ENCODE measurements at places on chromosomes 7 and 10.

DNA sequence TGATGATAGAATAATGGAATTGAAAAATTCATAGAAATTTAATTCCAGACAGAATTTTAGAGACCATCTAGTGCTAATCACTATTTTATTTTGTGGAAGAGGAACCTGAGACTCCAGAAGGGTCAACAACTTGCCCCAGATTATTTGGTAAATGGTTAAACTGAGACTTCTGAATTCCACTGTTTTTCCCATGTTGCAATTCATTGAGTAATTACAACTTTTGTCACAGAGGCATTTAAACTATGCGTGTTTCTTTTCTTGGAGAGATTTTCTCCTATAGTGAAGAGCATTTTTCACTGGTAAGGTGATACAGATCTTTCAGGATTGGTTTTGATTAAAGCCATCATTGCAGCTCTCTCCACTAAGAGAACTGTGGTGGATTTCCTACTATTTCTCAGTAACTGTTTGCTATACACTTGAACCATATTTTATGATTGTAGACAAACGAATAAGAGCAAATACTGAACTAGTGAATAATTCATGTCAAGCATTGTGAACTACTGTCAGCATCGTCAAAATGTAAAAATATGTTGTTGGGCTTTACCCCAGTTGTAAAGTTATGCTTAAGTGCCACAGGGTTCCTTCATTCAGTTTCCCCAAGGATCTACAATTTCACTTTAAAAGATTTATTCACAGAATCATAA, 26.5 kb downstream of the LRGUK start:
- DNase-seq, result no peak

DNA sequence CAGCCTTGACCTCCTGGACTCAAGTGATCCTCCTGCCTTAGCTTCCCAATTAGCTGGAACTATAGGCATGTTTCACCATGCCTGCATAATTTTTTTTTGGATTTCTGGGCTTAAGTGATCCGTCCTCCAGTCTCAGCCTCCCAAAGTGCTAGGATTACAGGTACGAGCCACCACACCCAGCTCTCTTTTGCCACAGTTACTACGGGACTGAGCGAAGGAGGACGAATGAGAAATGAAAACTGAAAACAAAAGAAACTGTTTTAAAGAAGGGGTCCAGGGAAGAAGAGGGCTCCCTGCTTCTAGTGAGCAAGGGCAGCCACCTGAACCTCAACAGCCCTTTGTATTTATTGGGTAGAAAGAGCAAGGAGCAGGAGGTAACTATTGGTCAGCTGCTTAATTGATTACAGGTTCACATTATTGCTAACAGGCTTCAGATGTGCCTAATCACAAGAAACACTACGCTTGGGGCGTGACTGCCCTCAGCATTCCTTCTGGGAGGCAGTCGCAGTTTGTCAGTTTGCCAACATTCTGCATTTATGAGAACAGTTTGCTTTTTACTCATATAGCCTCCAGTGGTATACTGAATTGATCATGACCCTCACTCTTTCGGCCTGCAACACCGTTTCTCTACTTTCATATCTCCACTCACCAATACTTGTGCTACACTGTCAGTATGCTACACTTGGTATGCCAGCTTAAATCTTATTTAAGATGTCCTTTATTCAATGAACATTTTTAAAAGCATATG, 676.8 kb downstream of the DNAJB9 start:
- DNase-seq, result no peak

GRCh38 chr10:55742487-55742886, 618.6 kb downstream of the ZWINT start:
- no peak for DNase-seq

- DNase-seq, result no peak
Observed at GRCh38 chr7:135905355-135905754, 71.8 kb downstream of the MTPN start.

GRCh38 chr7:159086301-159086925, 58.3 kb downstream of the VIPR2 start:
- DNase-seq, result no peak

DNA sequence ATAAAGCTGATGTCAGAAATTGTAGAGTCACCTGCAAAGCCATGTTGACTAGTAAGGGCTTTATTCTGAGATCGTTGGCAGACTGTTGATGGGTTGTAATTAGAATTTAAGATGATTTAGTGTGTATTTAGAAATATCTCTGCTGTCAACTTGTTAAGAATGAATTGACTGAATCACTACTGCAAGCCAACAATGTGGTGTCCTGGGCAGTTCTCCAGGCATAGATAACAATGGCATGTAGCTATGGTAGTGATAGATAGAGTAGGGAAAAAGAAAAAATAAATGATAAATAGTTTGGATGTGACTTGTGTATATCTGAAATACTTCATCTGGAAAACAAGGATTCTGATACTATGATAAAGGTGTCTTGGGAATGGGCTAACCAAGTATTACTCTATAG, 640.2 kb downstream of the ARL4A start:
- no peak for DNase-seq

GRCh38 chr10:3807211-3807927, 22.4 kb upstream of the KLF6 start:
- no peak for DNase-seq

DNA sequence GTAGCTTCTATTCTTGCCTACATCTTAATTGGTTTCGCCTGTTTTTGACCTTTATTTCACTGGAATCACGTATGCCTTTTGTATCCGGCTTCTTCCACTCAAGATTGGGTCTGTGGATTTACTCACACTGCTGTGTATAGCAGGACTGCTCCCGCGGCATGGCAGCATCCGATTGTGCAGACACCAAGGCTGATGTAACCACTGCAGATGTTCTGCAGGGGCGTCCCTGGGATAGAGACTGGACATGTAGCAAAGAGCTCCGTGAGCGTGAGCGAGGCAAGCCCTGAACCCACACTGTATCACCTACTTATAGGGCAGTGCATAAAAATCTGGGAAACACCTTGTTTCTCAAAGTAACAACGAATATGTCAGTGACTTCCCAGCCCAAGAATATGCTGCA, 11.4 kb upstream of the IDI2 start:
- DNase-seq, result no peak

DNA sequence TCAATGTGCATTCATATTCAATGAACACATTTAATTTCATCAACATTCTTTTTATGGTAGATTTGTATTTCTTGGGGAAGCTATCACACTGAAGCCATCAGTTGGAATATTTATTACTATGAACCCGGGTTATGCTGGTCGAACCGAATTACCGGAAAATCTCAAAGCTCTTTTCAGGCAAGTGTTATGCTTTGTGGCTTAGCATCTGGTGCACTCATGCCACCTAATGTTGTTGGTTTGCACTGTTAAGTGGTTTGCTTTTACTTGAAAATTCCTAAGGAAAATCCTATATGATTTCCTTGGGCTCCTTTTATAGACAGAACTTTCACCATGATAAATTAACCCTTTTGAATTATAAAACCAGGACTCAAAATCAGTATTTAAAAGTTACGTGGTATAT, 147.9 kb downstream of the DNAH11 start:
- DNase-seq, result no peak

DNA sequence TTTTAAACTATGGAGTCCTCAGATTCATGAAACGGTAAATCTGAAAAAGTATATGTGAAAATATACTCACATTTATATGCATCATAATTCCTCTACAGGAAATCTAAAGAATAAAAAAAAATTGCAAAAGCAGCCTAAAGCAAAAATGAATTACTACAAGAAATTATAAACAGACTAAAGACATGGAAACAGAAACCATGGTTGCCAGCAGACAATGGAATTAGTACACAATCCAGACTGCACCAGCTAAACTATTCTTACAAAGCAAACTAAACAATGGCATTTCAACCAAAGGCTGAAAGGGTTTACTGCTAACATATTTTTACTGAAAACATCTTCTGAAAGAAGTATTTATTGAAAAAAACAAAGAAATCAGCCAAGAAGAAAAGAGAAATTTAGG, 51.6 kb downstream of the COL28A1 start:
- no peak for DNase-seq

DNA sequence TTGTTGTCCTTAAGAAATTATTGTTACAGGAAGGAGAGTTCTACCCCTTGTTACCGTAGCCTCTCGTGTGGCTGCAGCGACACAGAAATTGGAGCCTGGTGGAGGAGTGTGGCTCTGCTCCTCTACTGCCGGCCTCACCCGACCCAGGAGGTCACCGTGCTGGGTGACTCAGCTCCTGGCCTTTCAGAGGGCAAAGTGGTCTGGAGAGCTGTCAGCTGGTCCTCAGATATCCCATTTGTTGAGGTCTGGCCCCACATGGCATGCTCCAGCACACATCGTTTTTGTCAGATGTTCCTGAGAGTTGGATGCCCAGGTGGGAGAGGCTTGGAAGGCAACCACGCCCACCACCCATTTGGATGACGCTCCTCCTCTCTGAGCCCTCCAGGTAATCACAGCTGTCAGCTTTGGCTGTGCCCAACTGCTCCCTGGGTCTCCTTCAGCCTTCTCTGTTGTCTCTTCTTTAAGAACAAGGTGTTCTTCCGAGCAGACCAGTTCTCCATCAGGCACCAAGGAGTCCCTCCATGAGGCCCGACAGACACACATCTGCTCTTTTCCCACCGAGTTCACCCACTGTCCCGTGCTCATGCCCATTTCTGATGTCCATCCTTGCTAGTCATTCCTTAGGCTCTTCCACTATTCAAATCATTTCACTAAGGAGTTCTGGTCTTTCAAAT, 80.3 kb downstream of the RAMP3 start:
- no peak for DNase-seq

DNA sequence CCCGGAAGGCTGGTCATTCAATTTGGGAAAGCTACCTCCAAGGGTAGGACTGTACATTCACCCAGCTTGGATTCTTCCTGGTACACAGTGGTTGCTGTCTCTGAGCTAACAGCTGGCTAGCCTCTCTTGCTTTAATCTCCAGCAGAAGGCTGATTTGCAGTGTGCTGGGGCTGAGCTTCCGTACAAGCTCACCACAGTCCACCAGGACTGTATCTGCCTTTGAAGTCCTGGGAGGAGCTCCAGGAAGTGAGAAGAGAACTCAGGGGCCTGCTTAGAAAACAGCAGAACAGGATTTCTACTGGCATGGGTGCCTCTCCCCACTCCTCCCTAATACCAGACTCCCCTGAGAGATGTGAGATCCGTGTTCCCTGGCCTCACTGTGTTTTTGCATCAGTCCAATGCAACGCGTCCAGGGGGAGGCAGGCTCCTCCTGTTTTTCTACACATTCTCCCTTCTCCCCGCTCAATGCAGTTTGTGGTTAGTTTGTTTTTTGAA, 6.6 kb downstream of the AFAP1L2 start:
- no peak for DNase-seq

- DNase-seq, result no peak
Observed at GRCh38 chr7:26709210-26709990, 155.0 kb downstream of the SKAP2 start.

DNA sequence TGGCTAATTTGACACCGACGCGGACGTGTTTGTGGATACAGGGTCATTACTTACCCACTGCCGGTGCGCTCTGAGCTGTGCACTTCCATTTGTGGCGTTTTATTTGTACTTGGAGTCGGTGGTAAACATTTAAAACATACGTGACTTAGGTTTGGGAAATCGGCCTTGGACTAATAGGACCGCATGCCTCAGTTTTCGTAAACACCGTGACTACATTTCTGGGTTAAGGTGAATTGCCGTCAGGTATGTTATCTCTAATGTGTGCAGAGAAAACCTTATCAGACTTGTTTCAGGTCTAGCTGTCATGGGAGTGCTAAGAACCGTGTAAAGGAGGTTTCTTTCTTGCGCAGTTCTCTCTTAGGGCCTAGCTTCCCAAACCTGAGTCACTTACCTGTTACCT, 51.7 kb upstream of the NCF1 start:
- DNase-seq, result no peak

- no peak for DNase-seq
Observed at GRCh38 chr7:104328296-104328969, at the start of gene LHFPL3. TSS of gene LHFPL3 (plus strand) at chr7:104328603.

GRCh38 chr7:129807863-129808262, 144.9 kb downstream of the UBE2H start:
- DNase-seq, result no peak

DNA sequence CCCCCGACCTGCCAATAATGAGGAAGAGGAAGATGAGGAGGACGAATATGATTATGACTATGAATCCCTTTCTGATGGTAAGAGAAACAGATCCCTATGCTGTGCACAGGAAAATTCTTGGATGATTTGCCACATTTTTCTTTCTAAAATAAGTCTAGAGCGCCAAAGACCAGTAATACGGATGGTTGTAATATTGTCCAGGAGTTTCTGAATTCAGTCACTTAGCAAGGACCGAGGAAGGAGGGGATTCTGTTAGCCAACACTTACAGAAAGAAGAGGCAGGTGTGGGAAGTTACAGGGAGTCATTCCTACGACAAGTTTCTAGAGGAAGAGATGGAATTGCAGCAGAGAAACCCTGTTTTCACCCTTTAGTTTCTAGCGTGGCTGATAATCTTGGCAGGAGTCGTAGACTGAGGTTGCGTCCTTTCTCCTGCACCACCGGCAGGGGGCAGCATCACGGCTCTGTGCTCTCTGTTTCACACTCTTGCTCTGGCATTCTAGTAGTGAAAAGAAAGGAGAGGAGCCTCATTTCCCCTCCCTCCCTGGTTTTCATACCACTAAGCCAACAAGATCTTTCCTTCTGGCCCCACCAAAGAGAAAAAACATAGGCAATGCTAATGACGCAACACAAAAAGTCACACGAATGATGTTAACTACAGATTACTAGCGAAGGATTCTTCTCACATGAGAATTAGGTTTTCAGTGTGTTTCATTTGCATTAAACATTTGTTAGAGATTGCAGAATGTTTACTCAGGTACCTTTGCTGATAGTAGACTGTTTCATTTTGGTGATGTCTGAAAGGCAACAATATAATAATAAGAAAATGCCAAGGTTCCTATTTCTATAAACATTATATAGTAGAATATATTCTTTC, 82.7 kb downstream of the NOC3L start:
- peak; percentile 6 for DNase-seq

DNA sequence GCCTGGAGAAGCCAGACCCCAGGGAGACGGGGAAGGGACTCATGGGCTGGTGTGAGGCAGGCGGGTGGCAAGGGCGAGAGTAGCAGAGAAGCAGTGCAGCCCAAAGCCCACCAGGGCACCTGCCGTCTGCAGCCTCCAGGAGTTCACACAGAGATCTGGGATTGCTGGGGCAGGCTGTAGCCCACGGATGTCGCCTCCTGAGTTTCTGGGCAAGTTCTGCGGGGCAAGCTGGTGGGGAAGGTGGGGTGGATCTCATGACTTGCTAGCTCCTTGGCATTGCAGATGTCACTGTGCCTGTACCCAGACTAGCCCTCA, 6.0 kb downstream of the ADCK2 start:
- no peak for DNase-seq

DNA sequence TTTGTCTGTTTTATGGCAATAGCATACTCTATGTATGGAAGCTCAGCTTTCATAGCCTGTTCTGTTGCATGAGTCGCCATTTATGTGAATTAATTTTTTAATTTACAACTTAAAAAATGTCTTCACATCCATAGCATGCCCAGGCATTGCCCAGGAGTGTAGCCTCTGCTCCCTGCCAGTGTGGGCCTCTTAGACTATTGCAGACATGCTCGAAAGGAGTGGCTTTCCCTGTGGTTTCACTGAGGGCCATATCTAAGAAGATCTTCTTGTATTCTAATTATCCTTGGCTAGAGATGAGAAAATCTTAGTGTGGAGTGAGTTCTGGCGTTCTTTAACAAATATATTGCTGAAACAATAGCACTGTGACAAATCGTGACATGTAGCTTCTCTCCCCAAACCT, 35.3 kb downstream of the PCBD1 start:
- DNase-seq, result no peak

GRCh38 chr7:94941844-94942632, 34.6 kb downstream of the PPP1R9A start:
- no peak for DNase-seq

GRCh38 chr7:1246871-1247526, 14.3 kb downstream of the UNCX start:
- DNase-seq, result no peak

GRCh38 chr10:104139221-104139620, 17.2 kb downstream of the SFR1 start:
- DNase-seq, result no peak

Measured in amygdala (tissue), 56 donors.